ENCODE measurements at places on chromosomes 7 and 10.

DNA sequence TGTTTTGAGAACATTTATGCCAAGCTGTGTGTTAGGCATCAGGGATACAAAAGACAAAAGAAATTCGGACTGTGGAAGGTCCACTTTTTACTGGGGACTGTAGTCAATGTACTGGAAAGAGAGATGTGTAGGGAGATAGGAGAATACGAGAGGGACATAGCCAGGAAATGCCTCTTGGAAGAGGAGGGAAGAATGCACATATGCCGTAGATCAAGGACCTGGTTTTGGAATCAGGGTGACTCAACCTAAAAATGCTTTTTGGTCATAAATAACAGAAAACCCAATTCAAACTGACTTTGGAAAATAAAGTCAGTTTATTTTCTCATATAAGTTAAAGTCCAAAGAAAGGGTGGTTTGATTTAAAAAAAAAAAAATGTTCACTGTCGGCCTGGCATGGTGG, 140.3 kb upstream of the TCF7L2 start:
- no peak for DNase-seq

DNA sequence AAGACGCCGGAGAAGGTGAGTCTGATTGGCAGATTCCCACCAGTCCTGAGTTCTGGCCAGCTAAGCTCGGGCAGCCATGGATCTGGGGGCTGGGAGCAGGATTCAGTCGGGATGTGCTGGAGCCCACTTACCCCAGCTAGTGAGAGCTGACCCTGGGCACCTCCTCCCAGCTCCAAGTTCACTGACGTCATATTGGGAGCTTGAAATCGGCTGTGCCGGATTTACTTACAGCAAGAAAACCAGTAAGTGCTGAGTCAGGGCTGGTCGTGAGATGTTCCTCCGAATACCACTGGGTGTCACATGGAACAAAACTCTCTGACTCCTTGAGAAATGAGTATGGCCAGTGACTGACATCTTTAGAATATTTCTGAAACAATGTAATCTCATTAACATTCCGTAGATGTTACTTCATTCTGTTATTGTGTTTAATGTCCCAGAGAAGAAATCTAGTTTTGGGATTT, 621.2 kb downstream of the SDK1 start:
- DNase-seq = peak; percentile 50

GRCh38 chr7:10212649-10213048, 761.0 kb upstream of the PHF14 start:
- no peak for DNase-seq

DNA sequence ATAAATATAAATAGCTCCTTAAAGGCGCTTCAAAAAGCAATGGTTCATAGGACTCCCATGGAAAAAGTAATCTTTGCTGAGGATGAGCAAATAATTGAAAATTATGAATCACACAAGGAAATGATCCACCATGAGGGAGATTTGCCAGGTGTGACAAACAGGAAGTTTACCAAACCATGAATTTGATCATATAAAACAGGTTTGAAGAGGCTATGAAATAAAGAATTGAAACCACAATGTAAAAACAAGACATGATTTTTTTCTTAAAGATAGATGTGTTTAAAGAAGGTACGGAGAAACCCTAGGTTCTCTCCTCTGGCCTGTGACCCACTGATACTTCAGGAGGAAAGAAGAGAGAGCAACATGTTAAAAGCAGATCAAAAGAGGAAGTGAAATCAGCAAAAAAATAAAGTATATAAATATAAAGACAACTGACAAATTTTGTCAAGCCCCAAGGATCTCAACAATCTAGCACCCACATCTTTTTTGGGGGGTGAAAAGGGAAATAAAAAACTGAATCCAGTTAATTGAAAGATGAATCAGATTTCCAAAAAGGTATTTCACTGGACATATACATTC, 111.3 kb upstream of the ASAH2 start:
- DNase-seq = no peak

- no peak for DNase-seq
These were observed 106.2 kb downstream of the ZMYND11 start for GRCh38 chr10:241451-241850.

DNA sequence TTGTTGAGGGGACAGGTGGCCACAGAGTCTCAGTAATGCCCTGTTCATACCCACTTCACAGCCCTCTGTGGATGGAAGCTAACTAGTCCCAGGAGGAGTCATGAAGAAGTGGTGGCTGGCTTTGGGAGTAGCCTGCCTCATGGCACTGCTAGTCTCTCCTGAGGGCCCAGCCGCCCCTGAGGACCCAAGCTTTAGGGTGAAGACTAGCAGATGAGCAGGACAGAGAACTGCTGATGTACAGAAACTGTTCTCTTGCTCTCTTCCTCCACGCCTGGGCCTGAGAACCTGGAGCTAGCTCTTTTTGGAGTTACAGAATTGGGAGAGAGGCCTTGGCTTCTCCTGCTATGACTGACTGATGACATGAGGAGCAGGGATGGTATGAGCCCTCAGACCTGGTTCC, 99.2 kb downstream of the RAMP3 start:
- DNase-seq = no peak
